NCI-H69 (cell line): ENCODE measurements at places on chromosomes 13 and 19.
A peak's percentile ranks its signal among the peaks of the same experiment; 100 is the strongest.

GRCh38 chr19:50647879-50648615 is 1.2 kb upstream of the C19orf81 start:
- DNase-seq, result no peak

DNA sequence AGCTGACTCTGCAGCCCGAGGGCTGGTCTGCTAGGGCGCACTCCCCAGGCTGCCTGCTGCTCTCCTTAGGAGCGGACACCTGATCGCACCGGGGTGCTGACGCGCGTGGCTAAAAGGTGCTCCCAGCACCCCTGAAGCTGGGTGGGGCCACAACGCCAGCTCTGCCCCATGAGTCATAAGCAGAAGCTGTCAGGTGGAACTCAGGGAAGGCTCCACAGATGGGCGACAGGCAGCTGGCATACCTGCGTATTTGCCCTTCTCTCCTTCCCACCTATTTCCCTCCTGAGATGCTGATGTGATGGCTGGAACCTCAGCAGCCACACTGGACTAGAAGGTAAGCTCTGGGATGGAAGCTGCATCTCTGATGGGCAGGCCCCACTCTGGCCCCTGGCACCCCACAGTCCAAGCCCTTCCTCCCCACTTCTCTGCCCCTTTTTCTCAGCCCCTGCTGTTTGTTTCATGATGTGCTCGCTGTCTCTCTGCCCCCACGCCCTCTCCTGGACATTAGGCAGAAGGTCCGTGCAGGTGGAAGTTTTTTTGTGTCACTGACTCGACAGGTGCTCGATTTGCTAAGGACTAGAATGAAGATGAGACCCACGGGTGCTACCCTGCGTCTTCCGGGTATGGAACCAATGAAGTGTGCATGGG is 30.3 kb upstream of the CACTIN start:
- peak; percentile 27 for DNase-seq

GRCh38 chr13:42137856-42138537 is 89.5 kb downstream of the DGKH start:
- DNase-seq, result no peak

GRCh38 chr19:18764591-18765051 is 26.5 kb downstream of the COMP start:
- no peak for DNase-seq

DNA sequence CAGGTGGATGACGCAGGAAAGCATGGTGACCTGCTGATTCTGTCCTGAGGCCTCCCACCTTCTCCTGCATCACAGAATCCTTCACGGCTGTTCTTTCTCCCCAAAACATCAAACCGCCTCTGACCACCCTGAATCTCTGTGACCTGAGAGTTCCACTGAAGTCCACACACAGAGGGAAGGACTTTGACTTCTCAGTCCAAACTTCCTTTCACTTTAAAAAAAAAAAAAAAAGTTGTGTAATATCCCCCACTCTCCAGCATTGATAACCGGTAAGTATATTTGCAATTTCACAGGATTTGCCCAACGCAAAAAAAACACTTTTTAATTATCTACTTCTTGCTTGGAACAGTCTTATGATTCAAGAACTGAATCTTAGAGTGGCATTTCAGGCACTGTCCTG is 259.5 kb upstream of the IRS2 start:
- no peak for DNase-seq

- no peak for DNase-seq
Observed at GRCh38 chr19:16449330-16449961, 22.3 kb downstream of the EPS15L1 start.

DNA sequence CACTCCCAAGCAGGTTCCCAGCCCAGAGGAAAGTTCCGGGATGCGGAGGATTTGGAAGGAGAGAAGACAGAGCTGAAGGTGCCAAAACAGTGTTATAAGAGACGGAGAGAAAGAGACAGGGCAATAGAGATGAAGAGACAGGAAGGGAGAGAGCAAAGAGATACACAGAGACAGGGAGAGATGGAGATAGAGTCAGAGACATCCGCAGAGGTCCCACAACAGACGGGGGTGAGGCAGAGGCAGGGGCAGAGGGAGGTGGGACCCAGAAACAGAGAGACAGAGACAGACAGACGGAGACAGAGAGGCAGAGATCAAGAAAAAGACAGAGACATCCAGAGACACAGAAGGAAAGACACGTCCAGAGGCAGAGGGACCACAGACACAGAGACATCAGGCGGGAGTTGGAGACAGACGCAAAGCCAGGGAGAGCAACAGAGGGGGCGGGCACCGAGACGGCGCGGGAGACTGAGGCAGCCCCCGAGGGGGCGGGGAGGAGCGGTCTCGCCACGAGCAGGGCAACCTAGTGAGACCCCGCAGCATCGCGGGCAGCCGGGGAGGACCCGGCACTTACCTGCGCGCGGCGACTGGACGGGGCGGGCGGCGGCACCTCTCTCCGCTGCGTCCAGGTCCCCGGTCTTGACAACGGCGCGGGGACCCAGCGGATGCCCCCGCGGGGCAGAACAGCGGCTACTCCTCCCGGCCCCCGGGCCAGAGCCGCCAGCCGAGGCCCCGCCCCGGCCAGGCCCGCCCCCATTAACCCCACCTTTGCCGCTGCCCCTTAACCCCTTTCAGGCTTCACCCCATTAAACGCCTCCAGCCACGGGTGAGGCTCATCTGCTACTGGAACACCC is at the start of gene GPR4:
Gene GPR4, minus strand, starts transcription at position 689 of the 851 bp plus-strand sequence. CDS start 10,346 bp downstream, outside the sequence.
- DNase-seq, result peak; percentile 53

DNA sequence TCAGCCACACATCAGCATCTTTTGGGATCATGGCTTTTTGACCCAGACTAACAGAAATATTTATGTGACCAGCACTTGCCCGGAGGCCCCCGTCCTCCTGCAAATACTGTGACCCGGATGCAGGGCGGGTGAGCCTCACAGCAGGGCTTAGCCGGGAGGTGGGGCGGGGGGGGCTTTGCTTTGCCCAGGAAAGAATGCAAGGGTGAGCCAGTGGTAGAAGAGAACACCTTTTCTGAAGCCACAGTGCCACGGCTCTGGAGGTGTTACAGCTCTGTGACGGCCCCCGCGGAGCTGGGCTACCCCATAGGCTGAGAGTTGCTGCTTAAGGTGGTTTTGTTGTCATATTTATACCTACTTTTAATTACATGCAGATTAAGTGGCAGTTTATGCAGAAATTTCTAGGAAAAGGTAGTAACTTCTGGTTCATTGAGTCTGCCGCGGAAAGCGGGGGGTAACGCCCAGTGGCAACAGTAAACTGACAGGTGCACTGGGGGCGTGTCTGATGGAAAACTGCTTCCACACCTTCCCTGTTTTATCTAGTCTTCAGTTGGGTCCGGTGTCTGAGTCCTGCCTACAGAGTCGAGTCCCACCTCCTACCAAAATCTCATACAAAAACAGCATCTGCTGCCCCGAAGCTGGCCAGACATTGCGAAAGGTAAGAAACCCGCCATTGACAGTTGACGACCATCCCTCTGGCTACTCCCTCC is 187.9 kb downstream of the TEX29 start:
- DNase-seq, result peak; percentile 93

GRCh38 chr19:3766520-3766919 is 4.0 kb downstream of the MRPL54 start:
- DNase-seq, result no peak

GRCh38 chr19:7947939-7948338 is 4.5 kb upstream of the TIMM44 start:
- DNase-seq, result no peak

DNA sequence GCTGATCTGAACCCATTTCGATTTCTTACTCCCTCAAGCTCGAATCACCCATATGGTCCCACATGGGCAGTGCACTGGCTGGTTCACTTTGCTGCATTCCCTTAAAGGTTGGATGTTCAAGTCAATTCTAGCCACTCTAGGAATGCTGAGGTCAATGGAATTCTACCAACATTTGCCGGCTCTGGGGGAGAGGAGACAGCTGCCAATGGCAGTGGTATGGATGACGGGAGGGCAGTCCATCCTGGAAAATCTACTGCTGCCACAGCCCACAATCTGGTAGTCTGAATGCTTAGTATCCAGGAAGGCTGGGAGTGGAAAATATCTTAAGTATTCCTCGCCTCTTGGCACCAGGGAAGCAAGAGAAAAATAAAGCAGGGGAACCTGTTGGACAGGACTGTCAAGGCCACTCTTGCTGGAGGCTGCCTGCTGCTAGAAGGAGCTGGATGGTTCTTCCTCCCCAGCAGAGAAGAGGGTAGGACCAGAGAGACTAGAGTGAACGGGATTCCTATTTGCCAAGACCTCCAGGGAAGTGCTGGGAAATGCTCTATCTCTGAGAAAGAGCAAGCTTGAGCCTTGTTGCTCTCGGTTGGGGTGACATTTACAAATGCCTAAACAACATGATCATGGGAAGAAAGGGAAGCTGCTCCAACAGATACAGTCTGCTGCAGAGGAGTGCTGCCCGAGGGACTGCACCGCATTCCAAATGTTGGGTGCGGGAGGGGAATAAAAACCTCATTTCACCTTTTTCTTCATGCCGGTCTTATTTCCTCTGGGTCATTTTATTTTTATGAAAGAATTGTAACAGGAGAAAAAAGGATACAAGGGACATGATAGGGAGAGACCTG is 20.7 kb upstream of the HMGB1 start:
- DNase-seq, result no peak

GRCh38 chr19:8702350-8702749 is 3.8 kb upstream of the ACTL9 start:
- DNase-seq, result no peak

DNA sequence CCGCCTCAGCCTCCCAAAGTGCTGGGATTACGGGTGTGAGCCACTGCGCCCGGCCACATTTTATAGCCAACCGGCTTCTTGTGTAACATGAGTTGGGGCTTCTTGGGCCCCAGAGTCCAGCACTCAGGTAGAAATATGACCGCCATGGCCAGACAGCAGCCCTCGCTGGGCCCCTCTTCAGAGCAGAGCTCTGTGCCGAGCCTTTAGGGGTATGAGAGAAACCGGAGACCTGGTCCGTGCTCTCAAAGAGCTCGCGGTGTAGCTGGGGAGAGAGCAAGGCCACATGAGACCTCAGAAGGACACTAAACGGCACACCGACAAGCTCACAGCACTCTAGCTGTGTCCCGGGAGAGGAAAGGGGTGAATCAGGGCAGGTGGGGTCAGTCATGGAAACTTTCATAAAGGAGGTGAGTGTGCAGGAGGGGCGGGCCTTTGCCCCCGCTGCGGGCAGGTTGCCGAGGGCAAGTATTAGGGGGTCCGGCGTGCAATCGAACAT is 15.8 kb downstream of the ACTN4 start:
- DNase-seq, result no peak

DNA sequence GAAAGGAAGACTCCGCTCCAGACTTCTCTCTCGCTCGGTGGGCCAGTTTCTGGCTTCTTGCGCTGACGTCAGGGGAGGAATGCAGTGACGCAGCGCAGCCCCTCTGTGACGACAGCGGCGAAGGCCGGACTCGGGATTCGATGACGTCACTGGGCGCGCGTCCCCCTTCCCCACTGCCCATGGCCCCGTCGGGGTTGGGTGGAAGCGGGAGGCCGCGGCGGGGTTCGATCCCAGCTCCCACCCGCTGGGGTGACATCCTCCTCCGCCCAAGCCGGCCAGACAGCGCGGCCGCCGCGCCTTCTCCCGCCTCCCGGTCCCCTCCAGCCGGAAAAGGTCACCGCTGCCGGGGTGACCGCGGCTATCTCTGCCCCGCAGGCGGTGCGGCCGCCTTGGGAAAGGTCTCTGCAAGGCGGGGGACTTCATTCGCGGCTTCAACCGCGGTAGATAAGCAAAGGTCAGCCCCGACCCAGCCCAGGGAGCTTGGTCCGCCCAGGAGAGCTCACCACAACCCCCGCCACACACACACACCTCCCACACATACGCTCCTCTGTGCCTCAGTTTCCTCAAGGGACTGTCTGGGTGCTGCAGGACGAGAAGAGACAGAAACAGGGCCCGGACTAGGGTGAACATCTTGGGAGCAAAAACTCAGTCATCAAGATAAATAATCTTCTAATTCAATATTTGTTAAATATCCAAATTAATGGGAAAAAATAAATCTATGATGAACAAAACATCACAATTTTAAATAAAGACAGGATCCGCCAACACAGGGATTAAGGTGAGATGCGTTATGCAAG is 844 bp upstream of the RFX1 start:
- peak; percentile 99 for DNase-seq

- DNase-seq, result peak; percentile 72
Observed at GRCh38 chr13:60363288-60363687, 33.7 kb upstream of the TDRD3 start.

- peak; percentile 99 for DNase-seq
Observed at GRCh38 chr19:5801796-5802619, 2.9 kb upstream of the NRTN start.

DNA sequence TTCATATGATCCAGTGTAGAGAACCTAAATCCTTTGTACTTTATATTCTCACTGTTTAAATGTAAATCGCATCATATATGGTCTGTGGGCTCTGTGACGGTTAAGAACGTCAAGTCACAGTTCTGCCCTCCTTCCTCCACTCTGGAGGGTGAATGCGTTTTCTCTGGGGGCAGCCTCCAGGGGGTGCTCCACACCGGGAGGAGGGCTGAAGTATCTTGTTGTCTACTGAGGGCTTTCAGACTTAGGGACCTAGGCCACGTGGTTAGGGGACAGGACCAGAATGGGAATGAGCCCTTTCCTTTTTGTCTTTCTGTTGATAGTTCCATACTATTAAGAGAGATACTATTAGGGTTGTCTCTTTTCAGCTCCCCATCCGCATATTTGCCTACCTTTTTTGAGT is 504.9 kb downstream of the FGF9 start:
- no peak for DNase-seq

GRCh38 chr19:29315556-29316190 is 102.7 kb upstream of the UQCRFS1 start:
- DNase-seq, result no peak

GRCh38 chr19:23263870-23264590 is 13.8 kb upstream of the ZNF724 start:
- no peak for DNase-seq

- no peak for DNase-seq
Observed at GRCh38 chr13:76223999-76224398, 587.9 kb downstream of the LMO7 start.
